ENCODE measurements at places on chromosomes 4 and X.

DNA sequence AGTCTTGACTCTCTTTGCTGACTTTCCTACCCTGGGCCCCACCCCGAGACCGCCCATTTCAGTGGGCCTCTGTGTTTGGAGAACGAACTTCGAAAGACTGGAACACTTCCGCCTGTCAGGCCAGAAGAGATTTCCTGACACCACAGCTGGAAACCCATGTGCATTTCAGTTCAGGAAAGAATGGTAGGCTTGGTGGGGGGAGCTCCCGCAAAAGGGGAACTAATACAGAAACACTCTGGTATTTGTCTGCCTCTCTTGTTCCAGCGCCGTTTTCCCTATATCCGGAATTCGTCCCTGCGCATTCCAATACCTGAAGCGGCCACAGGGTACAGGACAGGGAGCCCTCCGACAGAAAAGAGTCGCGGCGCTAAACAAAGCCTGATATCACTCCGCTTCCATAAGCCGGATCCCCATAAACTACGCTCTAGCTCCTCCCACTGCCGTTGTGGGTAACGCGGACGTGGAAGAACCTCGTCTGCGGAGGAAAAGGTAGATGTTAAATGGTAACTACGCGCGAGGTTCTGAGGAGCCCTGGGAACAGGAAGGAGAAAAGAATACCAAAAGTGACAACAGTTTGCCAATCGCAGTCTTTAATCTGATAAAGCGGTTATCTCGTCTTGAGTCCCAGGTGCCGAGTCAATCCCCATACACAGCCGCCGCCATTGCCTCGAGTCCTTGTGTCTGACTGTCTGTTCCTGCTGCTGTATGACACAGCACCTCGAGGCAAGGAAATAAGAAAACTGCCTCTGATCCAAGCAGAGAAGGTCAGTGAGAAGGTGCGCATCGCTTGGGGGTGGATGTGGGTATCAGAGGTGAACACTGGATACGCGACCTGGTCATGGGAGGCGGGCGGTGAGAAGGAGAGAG lies at the start of gene ARMCX5:
ARMCX5 (plus strand) TSS at position 432 of the 867 bp plus-strand sequence. CDS start 2,627 bp downstream, outside the sequence.
- DNase-seq: peak; percentile 78

- DNase-seq: no peak
Observed at GRCh38 chr4:86894455-86894854, 2.2 kb upstream of the C4orf36 start.

GRCh38 chrX:41922431-41923151 lies 763 bp downstream of the CASK start:
- peak; percentile 28 for DNase-seq

GRCh38 chr4:166499820-166500219 lies 626.8 kb downstream of the TLL1 start:
- no peak for DNase-seq

- DNase-seq: no peak
Observed at GRCh38 chrX:153722704-153723350, 1.4 kb downstream of the BCAP31 start.

- DNase-seq: no peak
Observed at GRCh38 chr4:152112887-152113286, 352.1 kb upstream of the GATB start.

DNA sequence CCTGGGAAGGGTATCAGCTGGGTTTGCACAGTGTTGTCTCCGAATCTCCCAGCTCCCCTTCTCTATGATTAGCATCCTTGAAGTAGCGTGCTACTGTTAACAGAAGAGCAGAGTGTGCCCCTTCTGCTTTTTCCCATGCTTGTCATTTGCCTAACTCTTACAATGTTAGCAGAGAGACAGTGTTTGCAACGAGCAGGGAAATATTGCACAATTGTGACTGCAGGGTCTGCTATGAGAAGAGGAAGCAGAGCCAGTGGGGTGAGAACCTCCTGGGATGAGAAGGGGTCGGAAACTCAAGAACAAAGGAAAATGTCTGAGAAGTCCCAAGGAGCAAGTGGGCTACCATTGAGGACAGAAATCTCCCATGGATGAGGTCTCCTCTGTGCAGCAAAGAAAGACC lies 7.8 kb upstream of the CHRNA9 start:
- DNase-seq: no peak

- DNase-seq: no peak
Observed at GRCh38 chr4:142274137-142274536, 572.0 kb downstream of the INPP4B start.

GRCh38 chr4:169060391-169061091 lies 50.5 kb upstream of the CBR4 start:
- no peak for DNase-seq

DNA sequence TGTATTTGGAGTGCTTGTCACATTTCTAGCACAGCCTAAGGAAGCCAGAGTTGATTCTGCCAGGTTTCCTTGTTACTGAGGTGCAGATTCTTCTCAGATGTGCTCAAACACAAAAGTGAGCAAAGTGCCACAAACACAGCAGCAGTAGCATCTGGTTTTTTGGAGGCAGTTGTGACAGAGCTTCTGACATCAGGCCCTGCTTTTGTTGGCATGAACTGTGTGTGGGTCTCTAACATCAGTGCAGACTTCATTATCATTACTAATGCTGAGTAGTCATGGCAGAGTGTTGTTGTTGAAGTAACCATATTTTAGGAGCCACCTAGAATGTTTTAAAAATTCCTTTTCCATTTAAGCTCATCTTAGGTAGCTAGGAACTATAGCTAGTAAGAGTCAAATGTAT lies 656.6 kb downstream of the ANKRD50 start:
- DNase-seq: no peak

DNA sequence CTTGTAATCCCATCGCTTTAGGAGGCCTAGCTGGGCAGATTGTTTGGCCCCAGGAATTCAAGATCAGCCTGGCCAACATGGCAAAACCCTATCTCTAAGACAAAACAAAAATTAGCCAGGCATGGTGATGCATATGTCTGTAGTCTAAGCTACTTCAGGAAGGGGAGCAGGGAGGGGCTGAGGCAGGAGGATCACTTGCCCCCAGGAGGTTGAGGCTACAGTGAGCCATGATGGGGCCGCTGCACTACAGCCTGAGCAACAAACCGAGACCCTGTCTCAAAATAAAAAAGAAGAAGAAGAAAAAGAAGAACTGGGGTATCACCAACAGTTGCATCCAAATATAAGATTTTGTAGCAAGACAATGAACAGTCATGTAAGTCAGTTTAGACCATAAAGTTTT lies 47.3 kb upstream of the NFKB1 start:
- no peak for DNase-seq

GRCh38 chr4:36054694-36055422 lies 189.5 kb downstream of the ARAP2 start:
- no peak for DNase-seq

- no peak for DNase-seq
Observed at GRCh38 chrX:132716006-132716405, 227.2 kb upstream of the MBNL3 start.

GRCh38 chr4:159946983-159947615 lies 844.2 kb downstream of the RAPGEF2 start:
- no peak for DNase-seq

- no peak for DNase-seq
Observed at GRCh38 chr4:20042769-20043168, 208.9 kb upstream of the SLIT2 start.

GRCh38 chr4:162871990-162872389 lies 294.7 kb downstream of the NAF1 start:
- DNase-seq: no peak

- no peak for DNase-seq
Observed at GRCh38 chrX:9433596-9433995, 31.3 kb upstream of the TBL1X start.

DNA sequence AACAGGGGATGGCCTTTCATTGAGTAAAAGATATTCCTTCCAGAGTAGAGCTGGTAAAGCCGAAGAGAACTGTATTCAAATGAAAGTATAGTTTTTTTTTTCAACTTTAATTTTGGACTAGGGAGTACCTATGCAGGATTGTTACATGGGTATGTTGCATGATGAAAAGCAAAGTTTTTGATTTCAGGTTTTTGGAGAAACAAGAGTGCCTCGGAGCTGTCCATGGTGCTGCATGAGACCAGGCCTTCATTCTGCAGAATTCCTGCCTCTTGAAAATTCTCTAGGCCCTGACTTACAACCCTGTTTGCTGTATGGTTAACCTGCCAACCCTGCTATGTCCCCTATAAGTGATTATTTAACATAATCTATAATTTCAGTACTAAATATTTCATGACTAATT lies 1065.7 kb upstream of the FTHL17 start:
- DNase-seq: peak; percentile 3

DNA sequence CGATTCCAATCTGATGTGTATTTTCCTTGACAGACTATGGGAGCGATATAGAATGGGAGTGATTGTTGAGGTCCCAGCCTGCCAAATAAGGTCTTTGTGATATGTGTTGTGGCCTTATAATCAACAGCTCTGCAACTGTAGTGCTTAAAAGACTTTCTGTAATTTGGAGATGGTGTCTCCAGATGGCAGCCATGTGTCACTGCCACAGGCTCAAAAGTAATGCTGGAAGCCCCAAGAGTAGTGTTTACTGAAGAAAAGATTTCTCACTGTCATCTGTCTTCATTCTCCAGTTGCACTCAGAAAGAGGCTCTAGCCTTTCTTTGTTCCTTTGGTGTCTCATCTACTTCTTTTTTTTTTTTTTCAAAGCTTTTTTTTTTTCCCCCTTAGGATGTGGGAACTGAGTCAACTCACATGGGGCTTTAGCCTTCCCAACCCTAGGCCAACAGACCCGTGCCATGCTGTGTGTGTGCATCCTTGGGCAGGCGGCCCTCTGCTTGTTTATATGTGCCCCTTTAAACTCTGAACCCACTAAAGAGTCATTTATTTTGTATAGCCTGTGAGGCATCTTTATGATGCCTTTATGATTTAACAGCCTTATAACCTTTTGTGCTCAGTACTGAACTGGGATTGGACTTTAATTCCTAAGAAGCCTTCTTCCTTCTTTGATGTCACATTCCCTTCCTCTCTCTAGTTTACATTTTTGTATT lies 15.6 kb downstream of the SRPX2 start:
- DNase-seq: no peak

GRCh38 chrX:150517303-150517910 lies 51.0 kb upstream of the MTM1 start:
- DNase-seq: no peak

DNA sequence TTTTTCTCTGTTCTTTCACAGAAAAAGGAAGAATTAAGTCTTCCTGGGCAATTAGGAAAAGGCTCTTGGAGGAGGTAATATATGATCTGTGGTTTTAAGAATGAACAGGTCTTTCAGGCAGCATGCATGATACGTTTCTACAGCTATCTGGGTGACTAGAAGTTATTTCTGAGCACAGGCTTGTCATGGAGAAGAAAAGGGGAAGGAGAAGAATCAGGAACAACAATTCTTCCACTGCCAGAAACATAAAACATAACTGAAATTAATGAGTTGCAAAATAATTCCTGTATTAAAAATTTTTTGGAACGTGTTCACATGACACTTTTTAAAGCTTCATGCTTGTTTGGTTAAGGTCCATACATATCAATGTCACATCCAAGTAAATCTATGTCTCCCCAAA lies 17.7 kb upstream of the STIM2 start:
- DNase-seq: no peak

GRCh38 chr4:70703619-70704214 lies 15.4 kb downstream of the UTP3 start:
- no peak for DNase-seq

- no peak for DNase-seq
Observed at GRCh38 chrX:72492499-72492898, 80.1 kb downstream of the HDAC8 start.

GRCh38 chr4:42570221-42570620 lies 86.7 kb downstream of the ATP8A1 start:
- peak; percentile 67 for DNase-seq

DNA sequence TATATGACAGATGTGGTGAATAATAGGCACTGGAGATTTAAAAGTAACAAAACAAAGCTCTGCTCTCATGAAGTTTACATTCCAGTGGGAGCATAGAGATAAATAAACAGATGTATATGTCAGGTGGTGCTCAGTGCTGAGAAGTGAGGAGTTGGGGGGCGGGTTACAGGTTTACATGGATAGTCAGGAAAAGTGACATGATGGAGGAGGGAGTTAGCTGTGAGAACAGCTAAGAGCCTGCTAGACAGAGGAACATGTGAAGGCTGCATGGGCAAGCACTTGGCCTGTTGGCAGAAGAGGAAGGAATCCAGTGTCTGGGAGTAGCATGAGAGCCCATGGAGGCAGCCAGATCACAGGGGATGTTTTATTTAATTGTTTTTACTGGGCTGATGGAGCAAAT lies 10.2 kb upstream of the TMEM156 start:
- no peak for DNase-seq

DNA sequence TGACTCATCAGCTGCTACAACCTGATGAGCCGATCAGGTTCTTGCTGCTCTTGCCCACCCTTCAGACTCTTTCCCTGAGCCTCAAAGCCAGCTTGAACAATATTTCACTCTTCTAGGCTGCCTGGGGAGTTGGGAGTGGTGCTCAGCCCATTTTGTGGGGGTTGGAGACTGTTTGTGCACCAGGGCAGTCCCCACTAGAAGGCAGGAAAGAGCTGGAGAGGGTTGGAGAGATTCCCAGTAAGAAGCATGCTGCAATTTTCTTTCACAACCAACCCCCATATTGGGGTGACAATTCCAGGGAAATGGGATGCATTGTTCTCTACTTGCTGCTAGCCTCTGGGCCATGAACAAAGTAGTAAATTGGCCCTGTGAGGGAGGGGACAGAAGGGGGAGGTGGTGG lies 44.1 kb downstream of the SLC16A2 start:
- no peak for DNase-seq

- no peak for DNase-seq
Observed at GRCh38 chr4:142040043-142040442, 403.7 kb downstream of the IL15 start.

- no peak for DNase-seq
Observed at GRCh38 chrX:13868591-13868990, 51.7 kb upstream of the GPM6B start.

DNA sequence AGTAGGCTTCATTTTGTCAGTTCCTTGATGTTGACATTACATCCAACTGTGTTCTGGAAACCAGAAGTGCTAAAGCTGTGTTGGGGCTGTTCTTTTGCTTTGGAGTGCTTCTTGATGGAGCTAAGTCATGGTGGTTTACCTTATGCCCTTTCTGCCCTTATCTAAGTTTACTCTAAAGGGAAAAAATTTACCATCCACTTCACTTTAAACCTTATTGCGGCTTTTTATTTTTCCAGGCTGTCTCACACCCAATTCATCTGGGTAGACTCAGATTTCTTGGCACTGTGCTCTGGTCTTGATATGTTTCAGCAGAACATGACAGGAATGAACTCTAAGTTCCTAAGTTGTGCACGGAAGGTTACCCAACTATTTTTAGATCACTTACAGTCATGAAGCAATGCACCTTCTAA lies 104.7 kb upstream of the TTC29 start:
- DNase-seq: no peak

- no peak for DNase-seq
Observed at GRCh38 chr4:182895791-182896292, 21.3 kb downstream of the DCTD start.

- DNase-seq: no peak
Observed at GRCh38 chr4:103493450-103494159, 226.2 kb downstream of the TACR3 start.

DNA sequence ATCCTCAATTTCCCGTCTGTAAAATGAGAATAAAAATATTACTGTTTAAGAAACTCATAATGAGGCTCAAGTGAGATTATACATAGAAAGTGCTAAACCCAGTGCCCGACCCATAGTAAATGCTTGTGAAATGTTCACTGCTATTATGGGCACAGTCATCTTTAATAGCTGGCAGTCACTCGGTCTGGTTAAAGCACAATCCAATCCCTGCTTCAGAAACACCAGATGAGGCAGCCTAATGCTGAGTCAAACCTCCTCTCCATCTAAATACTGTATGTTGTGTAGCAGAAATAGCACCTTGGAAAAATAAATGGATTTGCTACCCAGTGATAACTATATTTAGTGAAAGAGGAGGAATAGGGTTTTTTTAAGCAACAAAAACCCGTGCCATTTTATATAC lies 14.5 kb downstream of the EVC2 start:
- no peak for DNase-seq

Measured in heart left ventricle (tissue), 16 donors.